ENCODE measurements at places on chromosomes 1 and 21.

GRCh38 chr1:34286511-34286910 is 109.8 kb downstream of the C1orf94 start:
- no peaks in the 10 kb centered on the region for H3K36me3 ChIP-seq
- H3K4me3 ChIP-seq: no peak overlapping the region
- H3K27ac ChIP-seq: no peak overlapping the region
- no peak for DNase-seq

DNA sequence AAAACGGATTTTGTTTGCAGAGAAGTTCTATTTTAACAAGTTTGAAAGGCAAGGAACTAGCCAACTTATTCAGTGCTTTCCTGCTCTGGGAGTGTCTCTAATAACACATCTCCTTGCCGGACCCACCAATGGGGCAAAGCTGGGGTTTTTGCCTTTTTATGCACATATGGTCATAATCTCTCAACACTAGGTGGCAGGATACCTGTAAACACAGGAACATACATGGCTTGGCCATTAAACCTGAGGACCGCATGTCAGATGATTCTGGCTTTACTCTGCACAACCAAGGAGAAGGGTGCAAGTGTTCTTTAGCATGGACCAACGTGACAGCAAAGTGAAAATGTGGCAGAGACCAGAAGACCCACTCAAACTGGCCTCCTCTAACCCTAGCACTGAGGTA is 4.9 kb downstream of the TMEM9 start:
- no peak overlapping the region for H3K4me3 ChIP-seq
- peaks cover 5% of the 10 kb centered on the region for H3K36me3 ChIP-seq
- 0 out of 2 replicates have a peak, but pooled peaks cover 6% of the 10 kb centered on the region for H3K4me1 ChIP-seq
- no peak overlapping the region for H3K27ac ChIP-seq

DNA sequence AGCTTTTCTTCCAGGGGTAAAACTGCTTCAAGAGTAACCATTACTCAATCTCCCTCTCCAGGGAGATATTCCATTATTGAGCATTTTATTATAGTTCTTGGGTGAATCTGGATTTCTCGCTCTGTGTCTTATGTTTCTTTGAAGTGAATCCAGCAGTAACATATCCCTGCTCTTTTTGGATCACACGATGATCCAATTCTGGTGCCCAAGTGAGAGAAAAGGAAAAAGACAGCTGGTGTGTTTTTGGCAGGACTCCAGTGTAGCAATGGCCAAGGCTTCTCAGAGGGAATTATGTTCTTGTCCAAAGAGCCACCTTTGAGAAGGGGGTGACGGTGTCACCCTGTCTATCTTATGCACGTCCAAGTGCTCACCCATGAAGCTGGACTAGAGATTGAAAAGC is 140.3 kb upstream of the ERRFI1 start:
- no peaks in the 10 kb centered on the region for H3K27me3 ChIP-seq
- DNase-seq: no peak
- H3K4me3 ChIP-seq: no peak overlapping the region
- peak overlapping the region; percentile 76 for H3K27ac ChIP-seq

- H3K27me3 ChIP-seq: peaks cover 6% of the 10 kb centered on the region
- H3K36me3 ChIP-seq: no peaks in the 10 kb centered on the region
- H3K4me3 ChIP-seq: no peak overlapping the region
- H3K27ac ChIP-seq: no peak overlapping the region
- no peak for DNase-seq
Observed at GRCh38 chr21:31042080-31042464, 3.8 kb upstream of the KRTAP19-8 start.

DNA sequence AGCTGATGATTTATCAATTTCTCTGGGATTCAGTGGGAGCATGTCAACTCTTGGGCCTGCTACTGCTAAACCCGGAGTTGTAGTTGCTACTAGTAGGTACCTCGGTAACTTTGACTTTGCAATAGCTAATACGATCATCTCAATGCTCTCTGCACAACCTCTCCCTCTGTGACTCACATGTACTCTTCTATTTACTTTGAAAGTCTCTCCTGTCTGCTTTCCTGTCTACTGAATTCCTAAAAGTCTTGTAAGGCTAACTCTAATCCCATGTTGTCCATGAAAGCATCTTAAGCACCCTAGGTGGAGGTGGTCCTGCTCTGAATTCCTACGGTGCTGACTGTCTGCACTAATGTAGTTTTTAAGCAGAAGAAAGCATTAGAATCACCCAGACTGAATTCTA is 29.3 kb downstream of the SLC9C2 start:
- no peak overlapping the region for H3K27ac ChIP-seq
- no peak for DNase-seq
- H3K4me1 ChIP-seq: no peaks in the 10 kb centered on the region
- no peaks in the 10 kb centered on the region for H3K36me3 ChIP-seq

- no peak overlapping the region for H3K4me3 ChIP-seq
- H3K27me3 ChIP-seq: no peaks in the 10 kb centered on the region
- H3K4me1 ChIP-seq: no peaks in the 10 kb centered on the region
Observed at GRCh38 chr1:64624218-64624713, 120.6 kb upstream of the RAVER2 start.

DNA sequence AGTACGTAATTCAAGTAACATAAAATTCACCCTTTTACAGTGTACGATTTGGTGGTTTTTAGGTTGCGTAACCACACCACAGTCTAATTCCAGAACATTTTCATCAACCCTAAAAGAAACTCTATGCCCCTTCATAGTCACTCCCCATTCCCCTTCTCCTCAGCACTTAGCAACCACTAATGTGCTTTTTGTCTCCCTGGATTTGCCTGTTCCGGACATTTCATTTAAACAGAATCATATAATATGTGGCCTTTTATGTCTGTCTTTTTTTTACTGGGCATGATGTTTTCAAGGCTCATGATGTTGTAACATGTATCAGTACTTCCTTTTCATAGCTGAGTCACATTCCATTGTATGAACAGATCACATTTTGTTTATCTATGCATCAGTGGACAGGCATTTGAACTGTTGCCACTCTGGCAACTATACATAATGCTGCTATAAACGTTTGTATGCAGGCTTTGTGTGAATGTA is 20.8 kb downstream of the OBSCN start:
- DNase-seq: peak; percentile 93
- H3K4me1 ChIP-seq: peaks cover 20% of the 10 kb centered on the region
- H3K27ac ChIP-seq: peak overlapping the region; percentile 39
- peaks cover 8% of the 10 kb centered on the region for H3K36me3 ChIP-seq
- no peaks in the 10 kb centered on the region for H3K27me3 ChIP-seq

DNA sequence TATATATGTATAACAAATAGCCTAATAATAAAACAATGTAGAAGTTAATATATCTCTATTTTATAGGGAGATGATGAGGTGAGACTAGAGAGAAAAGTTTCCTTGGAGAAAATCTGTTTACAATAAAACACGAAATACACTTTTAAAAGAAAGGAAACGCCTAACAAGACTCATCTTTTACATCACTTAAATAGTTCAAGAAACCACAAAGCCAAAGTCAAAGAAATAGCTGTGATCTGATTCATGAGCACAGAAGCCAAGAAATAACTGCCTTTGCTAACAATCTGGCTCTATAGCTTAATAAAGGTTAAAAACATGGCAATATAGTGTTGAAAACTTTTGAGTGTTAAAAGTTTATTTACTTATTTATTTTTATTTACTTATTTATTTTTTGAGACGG is 61.5 kb downstream of the TOR3A start:
- peaks cover 45% of the 10 kb centered on the region for H3K4me1 ChIP-seq
- H3K36me3 ChIP-seq: no peaks in the 10 kb centered on the region
- peak overlapping the region; percentile 94 for H3K27ac ChIP-seq

GRCh38 chr1:177629526-177629925 is 340.3 kb downstream of the SEC16B start:
- H3K36me3 ChIP-seq: no peaks in the 10 kb centered on the region
- H3K27ac ChIP-seq: no peak overlapping the region
- H3K4me1 ChIP-seq: no peaks in the 10 kb centered on the region
- H3K4me3 ChIP-seq: no peak overlapping the region
- DNase-seq: no peak

- no peak for DNase-seq
- no peaks in the 10 kb centered on the region for H3K27me3 ChIP-seq
- no peak overlapping the region for H3K27ac ChIP-seq
- H3K36me3 ChIP-seq: no peaks in the 10 kb centered on the region
- H3K4me1 ChIP-seq: no peaks in the 10 kb centered on the region
- no peak overlapping the region for H3K4me3 ChIP-seq
Observed at GRCh38 chr1:208040821-208041297, 129.9 kb upstream of the CD34 start.

- H3K27me3 ChIP-seq: no peaks in the 10 kb centered on the region
- no peak for DNase-seq
- H3K27ac ChIP-seq: peak overlapping the region; percentile 35
- peaks cover 55% of the 10 kb centered on the region for H3K4me1 ChIP-seq
- peak overlapping the region; percentile 75 for H3K4me3 ChIP-seq
Observed at GRCh38 chr1:62688687-62689085, 500 bp upstream of the DOCK7 start.

GRCh38 chr1:17475752-17476151 is 36.3 kb upstream of the RCC2 start:
- H3K4me1 ChIP-seq: peaks cover 20% of the 10 kb centered on the region
- no peak overlapping the region for H3K27ac ChIP-seq
- no peaks in the 10 kb centered on the region for H3K27me3 ChIP-seq
- H3K4me3 ChIP-seq: no peak overlapping the region
- H3K36me3 ChIP-seq: no peaks in the 10 kb centered on the region

GRCh38 chr1:91450260-91450659 is 45.6 kb upstream of the HFM1 start:
- H3K36me3 ChIP-seq: no peaks in the 10 kb centered on the region
- H3K27ac ChIP-seq: no peak overlapping the region
- no peak overlapping the region for H3K4me3 ChIP-seq

DNA sequence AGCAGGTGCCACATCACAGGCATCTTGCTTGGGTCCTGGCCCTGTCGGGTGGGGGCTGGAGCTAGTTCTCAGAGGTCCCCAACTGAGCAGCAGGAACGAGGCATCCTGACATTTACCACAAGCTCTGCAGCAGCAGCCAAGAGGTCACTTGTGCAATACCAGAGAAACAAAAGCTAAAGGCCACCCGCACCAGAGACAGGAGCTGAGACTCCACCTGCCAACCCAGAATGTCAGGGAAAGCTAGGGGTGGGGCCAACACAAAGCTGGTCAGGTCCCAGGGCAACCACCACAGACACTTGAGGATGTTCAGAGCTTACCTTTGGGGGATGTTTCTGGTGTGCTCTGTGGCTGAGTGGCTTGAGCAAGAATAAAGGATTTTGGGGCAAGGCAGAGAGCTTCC is 13.6 kb upstream of the SYT6 start:
- H3K36me3 ChIP-seq: no peaks in the 10 kb centered on the region
- H3K4me3 ChIP-seq: no peak overlapping the region
- DNase-seq: no peak

DNA sequence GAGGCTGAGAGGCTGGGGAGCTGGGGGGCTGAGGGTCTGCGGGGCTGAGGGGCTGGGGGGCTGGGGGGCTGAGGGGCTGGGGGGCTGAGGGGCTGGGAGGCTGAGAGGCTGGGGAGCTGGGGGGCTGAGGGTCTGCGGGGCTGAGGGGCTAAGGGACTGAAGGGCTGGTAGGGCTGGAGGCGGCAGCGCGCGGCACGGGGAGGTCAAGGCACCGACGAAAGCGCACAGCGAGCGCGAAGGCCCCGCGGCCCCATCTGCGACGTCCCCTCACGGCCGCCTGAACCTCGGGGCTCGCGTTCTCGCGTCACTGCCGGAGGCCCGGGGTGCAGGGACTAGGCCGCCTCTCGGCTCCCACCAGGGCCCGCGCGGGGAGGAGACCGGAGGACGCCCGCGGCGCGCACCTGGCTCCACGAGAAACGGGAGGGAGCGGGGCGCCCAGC is 356 bp downstream of the INTS11 start:
- peak overlapping the region; percentile 87 for H3K4me3 ChIP-seq
- peaks cover 16% of the 10 kb centered on the region for H3K4me1 ChIP-seq
- no peaks in the 10 kb centered on the region for H3K27me3 ChIP-seq
- no peak overlapping the region for H3K27ac ChIP-seq
- no peaks in the 10 kb centered on the region for H3K36me3 ChIP-seq
- DNase-seq: no peak

GRCh38 chr1:62428351-62428750 is 8.5 kb upstream of the USP1 start:
- no peak overlapping the region for H3K27ac ChIP-seq
- H3K4me3 ChIP-seq: no peak overlapping the region
- no peaks in the 10 kb centered on the region for H3K27me3 ChIP-seq

- peak; percentile 50 for DNase-seq
- H3K27me3 ChIP-seq: no peaks in the 10 kb centered on the region
- no peaks in the 10 kb centered on the region for H3K4me1 ChIP-seq
- H3K4me3 ChIP-seq: no peak within 1 kb of the TSS
- H3K36me3 ChIP-seq: no peaks in the 10 kb centered on the region
Observed at GRCh38 chr1:230713915-230714764, at the start of gene AGT. TSS of gene AGT (minus strand) at chr1:230714122. CDS start at chr1:230710823, 3,299 bp downstream.

DNA sequence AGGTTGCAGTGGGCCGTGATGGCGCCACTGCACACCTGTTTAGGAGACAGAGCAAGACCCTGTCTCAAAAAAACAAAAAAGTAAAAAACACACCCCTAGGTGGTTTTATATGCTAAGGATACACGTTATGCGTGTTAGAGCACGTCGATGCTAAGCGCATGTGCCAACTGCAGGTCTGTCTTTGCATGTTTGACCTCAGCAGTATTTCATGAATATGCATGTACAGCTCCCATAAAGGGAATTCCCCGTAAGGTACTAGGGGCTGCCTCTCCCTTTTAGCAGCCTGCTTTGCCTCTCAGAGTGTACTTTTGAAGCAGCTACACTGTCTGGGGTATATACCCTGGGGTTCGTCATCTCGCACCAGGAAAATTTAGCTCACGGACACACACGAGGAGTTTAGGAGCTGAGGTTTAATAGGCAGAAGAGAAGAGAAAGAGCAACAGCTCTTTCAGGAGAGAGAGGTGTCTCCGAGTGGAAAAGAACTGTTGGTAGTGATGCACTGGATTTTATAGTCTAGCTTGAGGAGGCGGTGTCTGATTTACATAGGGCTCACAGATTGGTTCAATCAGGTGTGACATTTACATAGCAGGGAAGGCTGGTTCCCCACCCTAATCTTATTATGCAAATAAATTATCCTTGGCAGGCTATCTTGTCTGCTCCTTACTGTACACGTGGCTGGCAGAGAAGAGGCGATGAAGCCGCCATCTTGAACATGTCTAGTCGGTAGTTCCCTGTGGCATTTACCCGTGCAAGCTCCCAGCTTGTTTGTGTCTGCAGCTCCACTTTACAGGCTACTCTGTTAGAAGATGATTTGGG is 4.2 kb upstream of the OTUD3 start:
- no peaks in the 10 kb centered on the region for H3K36me3 ChIP-seq
- H3K4me3 ChIP-seq: no peak overlapping the region
- peaks cover 4% of the 10 kb centered on the region for H3K4me1 ChIP-seq
- no peak for DNase-seq
- no peaks in the 10 kb centered on the region for H3K27me3 ChIP-seq

- DNase-seq: peak; percentile 53
- peak overlapping the region; percentile 85 for H3K4me3 ChIP-seq
- H3K27ac ChIP-seq: peak overlapping the region; percentile 89
- H3K36me3 ChIP-seq: no peaks in the 10 kb centered on the region
Observed at GRCh38 chr1:169484683-169485430, 887 bp downstream of the SLC19A2 start.

GRCh38 chr1:11539850-11540772 is 61.2 kb downstream of the DISP3 start:
- no peak overlapping the region for H3K27ac ChIP-seq
- no peak overlapping the region for H3K4me3 ChIP-seq
- H3K27me3 ChIP-seq: peaks cover 70% of the 10 kb centered on the region
- no peak for DNase-seq
- no peaks in the 10 kb centered on the region for H3K4me1 ChIP-seq
- H3K36me3 ChIP-seq: no peaks in the 10 kb centered on the region
